ENCODE measurements at places on chromosomes 2 and 18. TPM values are rescaled to one million over a fixed set of nuclear protein-coding genes. Genes with fewer than 3 reads are reported as not detected.

- H3K36me3 ChIP-seq: no peaks in the 10 kb centered on the region
- H3K4me1 ChIP-seq: peaks cover 4% of the 10 kb centered on the region
- H3K4me3 ChIP-seq: no peak overlapping the region
- no peaks in the 10 kb centered on the region for H3K27me3 ChIP-seq
Observed at GRCh38 chr2:39491653-39492052, 54.6 kb upstream of the MAP4K3 start.

DNA sequence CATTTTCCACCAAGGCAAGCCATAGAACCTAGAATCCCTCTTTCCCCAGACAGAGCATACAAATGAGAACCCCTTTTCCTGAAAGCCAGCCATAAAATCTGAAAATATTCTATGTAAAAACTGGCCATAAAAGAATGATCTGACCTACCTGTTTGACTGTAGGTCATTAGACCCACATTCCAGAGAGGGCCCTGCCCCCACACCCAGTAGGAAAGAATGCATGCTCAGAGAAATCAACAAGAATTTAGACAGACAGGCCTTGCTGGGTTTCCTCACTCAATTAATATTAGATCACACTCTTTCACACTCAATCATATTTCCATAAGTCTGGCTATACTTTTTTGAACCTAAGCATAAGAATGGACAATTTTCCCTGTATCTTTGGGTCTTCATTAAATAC, 929.5 kb downstream of the ERBB4 start:
- H3K4me3 ChIP-seq: no peak overlapping the region
- no peaks in the 10 kb centered on the region for H3K27me3 ChIP-seq
- no peaks in the 10 kb centered on the region for H3K4me1 ChIP-seq

DNA sequence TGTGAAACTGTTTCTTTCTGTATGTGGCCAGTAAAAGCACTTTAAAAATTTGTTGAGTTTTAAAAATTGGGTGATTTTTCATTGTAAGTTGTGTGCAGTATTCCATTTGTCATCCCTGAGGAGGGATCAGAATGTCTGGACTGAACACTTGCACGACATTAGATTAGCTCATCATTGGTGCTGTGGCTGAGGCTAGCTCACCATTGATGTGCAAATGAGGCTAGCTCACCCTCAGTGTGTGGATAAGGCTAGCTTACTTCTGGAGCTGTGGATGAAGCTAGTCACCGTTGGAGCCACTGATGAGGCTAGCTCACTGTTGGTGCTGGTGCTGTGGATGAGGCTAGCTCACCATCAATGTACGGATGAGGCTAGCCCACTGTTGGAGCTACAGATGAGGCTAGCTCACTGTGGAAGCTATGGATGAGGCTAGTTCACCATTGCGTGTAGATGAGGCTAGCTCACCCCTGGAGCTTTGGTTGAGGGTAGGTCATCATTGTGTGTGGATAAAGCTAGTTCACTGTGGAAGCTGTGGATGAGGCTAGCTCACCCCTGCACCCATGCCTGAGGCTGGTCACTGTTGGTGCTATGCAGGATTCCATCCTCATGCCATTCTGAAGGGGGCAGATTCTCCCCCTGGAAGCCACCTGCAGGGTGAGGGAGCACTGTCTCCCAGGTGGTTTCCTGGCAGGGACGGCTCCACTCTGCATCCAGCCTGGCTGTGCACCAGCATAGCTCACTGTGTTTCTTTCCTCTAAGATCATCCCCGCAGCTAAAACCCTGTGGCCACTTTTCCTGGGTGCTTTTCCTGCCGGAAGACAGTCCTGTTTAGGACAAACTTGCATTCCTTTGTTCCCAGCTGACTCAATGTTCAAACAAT, 101.1 kb downstream of the TWIST2 start:
- no peak for DNase-seq
- peaks cover 14% of the 10 kb centered on the region for H3K4me1 ChIP-seq
- no peak overlapping the region for H3K4me3 ChIP-seq

GRCh38 chr2:223475901-223476300, 126.3 kb downstream of the SCG2 start:
- no peak overlapping the region for H3K4me3 ChIP-seq
- no peak overlapping the region for H3K27ac ChIP-seq
- no peaks in the 10 kb centered on the region for H3K36me3 ChIP-seq
- H3K27me3 ChIP-seq: no peaks in the 10 kb centered on the region

DNA sequence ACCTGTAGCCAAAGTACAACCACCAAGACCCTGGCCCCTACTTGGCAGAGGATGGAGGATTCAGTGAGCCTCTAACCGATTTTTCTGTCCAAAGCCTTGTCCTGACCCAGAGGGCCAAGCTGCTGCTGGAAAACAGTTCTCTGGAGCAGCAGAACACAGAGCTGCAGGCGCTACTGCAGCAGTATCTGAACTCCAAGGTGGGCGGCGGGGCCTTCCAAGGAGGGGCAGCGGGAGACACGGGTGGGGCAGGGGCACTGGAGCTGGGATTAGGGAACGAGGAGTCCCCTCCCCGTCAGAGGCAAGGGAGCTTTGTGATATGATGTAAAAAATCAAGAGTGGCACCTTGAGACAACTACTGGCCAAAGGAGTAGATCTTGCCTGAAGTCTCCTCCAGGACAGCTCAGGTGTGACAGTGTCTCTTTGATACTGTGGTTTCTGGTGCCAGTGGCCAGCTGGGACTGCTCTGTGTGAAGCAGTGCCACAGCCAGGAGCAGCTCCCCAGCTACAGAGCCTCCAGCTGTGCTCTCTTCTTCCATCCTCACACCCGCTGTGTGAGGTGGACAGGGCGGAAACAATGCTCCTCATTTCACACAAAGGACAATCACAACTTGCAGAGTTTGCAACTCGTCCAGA, 22.8 kb downstream of the OTOF start:
- H3K27me3 ChIP-seq: no peaks in the 10 kb centered on the region
- H3K27ac ChIP-seq: no peak overlapping the region
- DNase-seq: no peak
- no peaks in the 10 kb centered on the region for H3K4me1 ChIP-seq
- no peaks in the 10 kb centered on the region for H3K36me3 ChIP-seq

The C2orf68 gene
- total RNA-seq: 21.8 TPM

The CCDC74B gene
- total RNA-seq: 3.2 TPM

Data from HCT116 (cell line).